ENCODE measurements at places on chromosomes 2 and 18. TPM values are rescaled to one million over a fixed set of nuclear protein-coding genes. Genes with fewer than 3 reads are reported as not detected.

The C2orf15 gene
- 3.4 TPM for polyA plus RNA-seq

The MGAT4A gene
- 14.6 TPM for polyA plus RNA-seq

The CYP27C1 gene
- polyA plus RNA-seq, result not detected

The TUBA3D gene
- not detected for polyA plus RNA-seq

The TMEM17 gene
- not detected for polyA plus RNA-seq

All from naive B cell (primary cell).